Stimulated activated naive CD4-positive, alpha-beta T cell treated with Interleukin-2 at 50 U/mL for 16 hours (primary cell): ENCODE measurements at places on chromosomes 6 and 20.

DNA sequence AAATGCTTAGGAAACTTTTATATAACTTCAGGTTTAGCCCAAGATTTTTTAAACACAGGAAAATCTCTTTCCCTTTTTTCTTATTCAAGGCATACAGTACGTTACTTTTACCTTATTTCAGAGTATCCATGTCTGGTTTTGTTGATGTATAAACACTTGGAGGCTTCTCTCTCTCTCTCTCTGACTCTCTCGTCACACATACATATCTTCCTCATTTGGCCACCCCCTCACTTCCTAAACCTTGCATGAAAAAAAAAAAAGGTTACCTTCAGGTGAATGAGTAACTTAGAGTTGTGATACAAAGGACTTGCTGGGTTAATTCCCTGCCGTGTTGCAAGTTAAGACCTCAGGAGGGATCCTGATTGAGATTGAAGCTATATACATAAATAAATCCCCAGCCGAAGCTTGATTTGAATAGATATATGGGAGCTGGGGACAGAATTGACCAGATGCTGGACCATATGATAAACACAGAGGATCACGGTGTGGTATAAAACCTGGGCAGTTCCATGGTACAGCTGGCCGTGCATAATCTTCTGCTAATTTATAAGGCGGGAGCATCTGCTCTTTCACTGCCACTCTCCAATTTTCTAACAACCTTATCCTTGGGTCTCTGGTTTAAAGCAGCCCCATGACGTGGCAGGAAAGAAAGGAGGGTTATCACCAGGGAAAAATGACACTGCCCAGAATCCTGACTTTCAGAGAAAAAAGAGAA lies 55.1 kb upstream of the IL20RA start:
- no peak for DNase-seq

- no peak for DNase-seq
These were observed 44.4 kb downstream of the RSPO3 start for GRCh38 chr6:127162836-127163235.

GRCh38 chr6:124723671-124724070 lies 238.6 kb upstream of the RNF217 start:
- DNase-seq = no peak

DNA sequence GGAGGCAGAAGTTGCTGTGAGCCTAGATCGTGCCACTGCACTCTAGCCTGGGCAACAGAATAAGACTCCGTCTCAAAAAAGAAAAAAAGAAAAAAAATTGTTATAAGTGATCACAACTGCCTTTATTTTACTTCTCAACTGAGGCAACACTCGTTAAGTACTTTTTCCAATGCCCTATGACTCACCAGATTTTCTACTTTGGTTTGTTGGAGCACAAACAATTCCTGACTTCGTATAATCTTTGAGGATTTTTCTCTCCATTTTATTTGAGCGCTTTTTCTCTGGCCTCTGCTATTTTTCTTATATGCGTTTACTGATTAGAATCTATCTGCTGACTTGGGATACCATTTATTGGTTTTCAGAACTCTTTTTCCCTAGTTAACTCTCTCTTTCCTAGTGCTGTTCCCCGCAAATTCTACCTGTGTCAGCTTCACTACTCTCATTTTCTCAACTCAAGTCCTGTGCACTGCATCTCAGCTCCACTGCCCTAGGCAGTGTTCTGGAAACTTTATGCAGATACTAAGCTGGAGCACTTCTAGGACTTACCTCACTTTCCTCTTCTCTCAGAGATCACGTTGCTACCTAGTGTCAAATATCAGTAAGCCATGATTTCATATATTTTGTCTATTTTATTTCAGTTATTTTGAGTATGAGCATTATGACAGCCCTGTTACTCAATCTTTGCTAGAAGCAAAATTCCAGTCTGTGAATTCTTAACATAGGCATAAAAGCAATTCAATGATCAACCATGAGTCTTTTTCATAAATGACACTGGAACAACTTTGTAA lies 1120.1 kb upstream of the CITED2 start:
- DNase-seq = no peak

- DNase-seq = no peak
These were observed 219.9 kb downstream of the ALDH8A1 start for GRCh38 chr6:134730013-134730412.

DNA sequence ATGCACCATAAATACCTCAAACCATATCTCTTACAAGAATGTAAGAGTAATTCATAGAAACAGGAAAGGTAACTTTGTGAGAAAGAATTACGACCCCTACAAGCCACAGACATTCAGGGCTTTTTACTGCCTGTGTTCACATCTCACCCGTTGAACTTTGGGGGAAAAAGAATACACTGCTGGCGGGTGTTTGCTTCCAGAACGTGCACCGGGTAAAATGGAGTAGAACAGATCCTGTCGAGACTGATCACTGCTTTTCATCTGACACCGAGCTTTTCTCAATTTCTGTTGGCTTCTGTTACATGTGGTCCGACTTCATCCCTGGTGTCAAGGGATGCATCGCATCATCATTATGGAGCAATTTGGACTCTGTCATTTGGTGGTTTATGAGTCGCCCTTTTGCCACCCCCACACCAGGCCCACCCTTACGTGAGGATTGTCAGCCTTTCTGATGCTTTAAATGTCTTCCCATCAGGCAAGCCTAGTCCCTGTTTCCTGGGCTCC lies 219.2 kb upstream of the ZFP64 start:
- DNase-seq = peak; percentile 5

GRCh38 chr6:170045981-170046667 lies 244.8 kb downstream of the DLL1 start:
- no peak for DNase-seq

DNA sequence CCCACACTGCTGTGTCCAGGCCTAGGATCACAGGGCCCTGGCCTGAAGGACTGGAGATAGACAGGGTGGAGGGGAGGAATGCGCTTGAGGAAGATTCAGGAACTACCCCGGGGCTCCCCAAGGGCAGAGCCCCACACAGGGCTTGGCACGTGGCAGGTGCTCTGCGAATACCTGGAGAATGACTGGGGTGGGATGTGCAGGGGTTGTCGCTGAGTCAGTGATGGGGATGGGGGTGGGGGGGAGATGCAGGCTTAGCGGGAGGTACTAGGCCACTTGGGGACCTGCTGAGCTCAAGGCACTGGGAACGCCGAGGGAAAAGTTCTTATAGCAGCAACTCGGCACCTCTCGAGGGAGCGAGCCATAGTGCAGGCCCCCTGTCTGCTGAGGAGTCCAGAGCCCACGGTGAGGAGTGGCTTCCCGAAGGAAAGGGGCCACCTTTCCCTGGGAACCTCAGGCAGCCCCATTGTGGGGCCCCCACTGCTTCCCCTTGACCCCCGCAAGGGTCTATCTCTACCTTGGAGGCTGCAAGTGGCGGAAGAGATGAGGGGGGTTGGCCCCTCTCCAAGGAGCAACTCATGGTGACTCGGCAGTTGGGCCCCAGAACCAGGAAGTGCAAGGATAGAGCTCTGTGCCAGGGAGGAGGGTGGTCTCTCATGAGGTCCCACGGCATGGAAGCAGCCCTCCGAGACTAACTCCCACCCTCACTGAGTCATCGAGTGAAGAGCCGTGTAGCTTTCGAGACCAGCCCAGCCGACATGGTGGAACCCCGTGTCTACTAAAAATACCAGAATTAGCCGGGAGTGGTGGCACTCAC lies 33.1 kb downstream of the SRC start:
- no peak for DNase-seq

GRCh38 chr6:81531869-81532561 lies 220.5 kb downstream of the TENT5A start:
- no peak for DNase-seq

- DNase-seq = no peak
These were observed 454.2 kb downstream of the GRIK2 start for GRCh38 chr6:101847690-101848089.

DNA sequence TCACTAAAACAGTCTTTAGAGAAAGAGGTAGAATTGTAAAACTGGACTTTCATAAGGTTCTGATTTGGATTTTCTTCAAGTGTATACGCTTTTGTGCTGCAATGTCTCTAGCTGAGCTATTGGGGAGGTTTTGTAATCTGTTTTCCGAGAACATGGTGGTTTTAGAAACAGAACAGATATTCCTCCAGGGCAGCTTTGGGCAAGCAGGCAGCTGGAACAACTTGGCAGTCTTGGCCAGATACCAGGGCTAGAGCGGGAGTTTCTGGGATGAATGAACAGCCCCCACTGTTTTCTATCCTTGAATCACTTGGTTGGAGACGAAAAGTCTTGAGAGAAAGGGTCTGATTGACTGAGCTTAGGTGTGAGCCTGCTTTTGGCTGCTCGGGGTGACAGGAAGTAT lies 17.1 kb upstream of the ARMC2 start:
- no peak for DNase-seq

GRCh38 chr20:8089668-8090067 lies 42.4 kb upstream of the PLCB1 start:
- DNase-seq = no peak

GRCh38 chr6:158744986-158745430 lies 74.2 kb downstream of the EZR start:
- DNase-seq = no peak

GRCh38 chr6:168597471-168597875 lies 156.5 kb downstream of the SMOC2 start:
- DNase-seq = no peak

GRCh38 chr6:35234901-35235300 lies 21.1 kb downstream of the SCUBE3 start:
- DNase-seq = no peak

DNA sequence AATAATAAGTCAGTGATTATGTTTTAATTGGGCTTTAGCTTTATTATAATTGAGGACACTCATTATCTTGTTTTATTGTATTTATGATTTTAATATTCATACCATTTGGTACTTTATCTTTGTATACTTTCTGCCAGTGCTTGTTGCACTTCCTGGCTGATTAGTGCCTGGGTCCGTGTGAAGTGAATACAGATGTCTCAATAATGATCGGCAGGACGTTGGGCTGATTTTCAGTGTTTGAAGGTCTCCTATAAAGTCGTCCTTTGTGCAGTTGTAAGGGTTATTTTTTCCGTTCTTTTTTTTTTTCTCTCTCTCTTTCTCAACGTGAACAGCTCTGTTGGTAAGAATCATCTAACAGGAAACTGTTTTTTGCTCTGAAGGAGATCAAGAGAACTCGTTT lies 450.0 kb upstream of the POU3F2 start:
- no peak for DNase-seq

GRCh38 chr6:3417473-3417872 lies 39.4 kb downstream of the SLC22A23 start:
- no peak for DNase-seq

DNA sequence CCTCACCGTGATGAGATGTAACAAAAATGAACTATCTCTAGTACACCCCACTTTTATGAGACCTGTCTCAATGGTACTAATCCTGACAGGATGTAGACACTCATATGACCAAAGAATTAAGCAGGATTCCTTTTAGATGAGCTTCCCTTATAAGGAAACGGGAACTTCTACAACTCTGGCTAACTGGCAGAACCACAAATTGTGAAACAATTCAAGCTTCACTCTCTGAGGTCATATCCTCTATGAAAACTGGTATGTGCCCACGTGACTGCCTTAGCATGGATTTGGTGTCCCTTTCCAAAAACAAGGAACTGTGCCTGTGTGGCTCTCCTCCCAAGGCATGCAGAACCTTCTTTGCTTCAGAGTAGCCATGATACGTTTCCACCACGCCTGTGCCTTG lies 14.1 kb upstream of the CPNE5 start:
- DNase-seq = no peak

DNA sequence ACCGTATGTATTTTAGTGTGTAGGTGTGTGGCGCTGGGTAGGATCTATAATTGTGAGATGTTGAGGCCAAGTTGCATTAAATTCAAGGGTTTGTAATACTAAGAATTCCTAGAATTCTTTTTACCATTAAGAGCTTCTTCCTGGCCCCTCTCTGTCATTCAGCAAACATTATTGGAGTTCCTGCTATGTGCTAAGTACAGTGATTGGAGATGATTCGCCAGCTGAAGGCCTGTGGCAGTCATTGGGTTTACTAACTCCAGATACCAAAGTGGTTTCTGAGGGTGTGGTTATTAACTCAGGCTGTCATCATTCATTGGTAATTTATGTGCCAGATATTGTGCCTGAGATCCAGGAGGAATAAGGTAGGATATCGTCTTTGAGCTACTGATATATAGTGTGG lies 167.1 kb downstream of the LAMA2 start:
- DNase-seq = no peak

- DNase-seq = peak; percentile 64
These were observed 32.8 kb upstream of the BCAS1 start for GRCh38 chr20:54103067-54103761.

DNA sequence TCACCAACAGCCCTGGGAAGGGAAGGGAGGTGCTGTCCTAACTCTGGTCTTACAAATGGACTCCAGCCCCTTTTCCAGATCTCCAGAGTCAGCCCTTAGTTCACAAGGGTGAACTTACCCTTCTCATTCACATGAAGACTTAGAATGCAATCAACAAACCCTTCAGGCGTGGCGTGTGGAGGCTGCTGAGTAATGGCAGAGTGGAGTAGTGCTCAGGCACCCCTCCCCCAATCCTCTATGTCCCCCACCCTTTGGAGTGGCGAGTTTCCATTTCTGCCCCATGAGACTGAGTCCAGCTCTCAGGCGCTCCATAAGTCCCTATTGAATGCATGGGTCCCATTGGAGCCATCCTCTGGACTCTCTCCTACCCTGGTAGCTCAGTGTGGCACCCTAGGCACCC lies 3.3 kb downstream of the SNAI1 start:
- DNase-seq = no peak

DNA sequence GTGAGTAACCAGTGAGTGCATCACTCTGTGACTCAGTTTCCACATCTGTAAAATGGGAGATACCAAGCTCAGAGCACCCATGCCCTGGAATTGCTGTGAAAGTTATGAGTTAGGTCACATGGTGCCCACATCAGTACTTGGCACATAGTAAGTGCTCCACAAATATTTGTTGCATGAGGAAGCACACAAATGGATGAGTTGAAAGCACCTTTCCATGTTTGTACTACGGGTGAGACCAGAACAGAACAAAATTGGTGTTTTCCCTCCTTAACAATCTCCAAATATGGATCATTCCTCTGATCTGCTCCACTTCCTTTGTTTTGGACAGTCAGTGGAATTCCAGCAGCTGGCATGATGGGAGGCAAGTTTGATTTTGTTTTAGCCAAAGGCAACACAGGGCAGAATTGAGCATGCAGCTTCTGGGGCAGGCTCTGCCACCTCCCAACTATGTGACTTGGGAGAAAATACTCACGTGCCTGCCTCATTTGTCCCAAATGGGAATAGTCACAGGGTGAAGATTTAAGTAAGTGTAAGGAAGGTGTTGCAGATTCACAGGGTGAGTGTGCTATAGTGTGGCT lies 503.7 kb upstream of the SULF2 start:
- DNase-seq = no peak

- DNase-seq = no peak
These were observed 39.9 kb downstream of the PREX1 start for GRCh38 chr20:48787861-48788375.

DNA sequence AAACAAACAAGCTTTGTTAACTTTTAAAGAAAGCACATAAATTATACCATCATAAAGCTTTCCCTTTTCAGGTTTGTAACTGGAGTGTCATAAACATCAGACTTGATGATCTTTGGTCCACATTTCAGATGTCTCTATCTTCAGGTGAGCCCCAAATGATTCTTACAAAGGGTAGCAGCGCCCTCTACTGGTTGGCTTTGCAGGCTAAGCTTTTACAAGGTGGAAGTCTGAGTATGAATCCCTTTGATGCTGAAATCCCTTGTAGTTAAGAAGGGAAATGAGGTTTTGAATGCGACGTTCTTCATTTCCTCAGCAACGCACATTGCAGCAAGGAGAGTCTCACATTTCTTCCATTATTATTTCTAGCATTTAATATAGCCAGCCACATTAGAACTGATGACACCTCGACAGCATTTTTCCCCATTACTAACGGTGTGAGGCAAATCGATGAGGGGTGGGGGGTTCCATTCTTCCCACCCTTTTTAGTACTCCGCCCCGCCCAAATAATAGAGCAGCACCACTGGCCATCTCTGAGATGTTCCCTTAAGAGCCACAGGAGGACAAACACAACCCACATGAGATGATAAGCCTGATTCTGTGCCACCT lies 126.3 kb upstream of the NT5E start:
- DNase-seq = peak; percentile 31
